ENCODE measurements at places on chromosomes 11 and 22. TPM values are rescaled to one million over a fixed set of nuclear protein-coding genes. Genes with fewer than 3 reads are reported as not detected.

Gene CNTN5
- polyA plus RNA-seq, result 3.0 TPM

Gene SHISAL1
- 15.4 TPM for polyA plus RNA-seq

Gene DGCR6
- 105 TPM for polyA plus RNA-seq

Gene GAB4
- not detected for polyA plus RNA-seq

DNA sequence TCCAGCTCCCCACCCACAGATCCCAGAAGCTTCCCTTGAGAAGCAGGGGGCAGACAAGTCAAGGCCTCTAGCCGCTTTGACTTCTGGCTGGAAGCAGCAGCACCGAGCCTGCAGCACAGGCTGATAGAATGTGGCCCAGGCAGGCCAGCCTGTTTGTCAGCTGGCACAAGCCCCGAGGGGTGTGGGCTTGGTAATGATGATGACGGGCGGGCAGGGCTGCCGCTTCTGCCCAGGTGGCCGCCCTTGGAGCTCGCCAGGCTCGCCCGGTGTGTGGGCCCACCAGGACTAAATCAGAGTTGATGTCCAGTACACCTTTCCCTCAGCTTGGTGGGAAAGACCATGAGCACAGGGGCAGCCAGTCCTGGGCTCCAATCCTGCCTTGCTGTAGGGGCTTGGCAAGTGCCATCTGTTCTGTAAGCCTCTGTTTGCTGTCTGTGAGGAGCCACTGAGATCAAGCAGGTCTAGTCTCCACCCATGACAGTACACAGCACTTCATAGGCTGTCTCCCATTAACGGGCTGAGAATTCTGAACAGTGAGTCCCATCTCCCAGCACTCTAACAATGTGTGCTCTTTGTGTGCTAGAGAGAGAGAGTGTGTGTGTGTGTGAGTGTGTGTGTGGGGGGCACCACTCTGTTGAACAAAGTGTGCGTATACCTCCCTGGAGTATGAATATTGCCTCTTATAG lies 26.8 kb downstream of the MICAL2 start:
- no peak for DNase-seq

GRCh38 chr22:18978506-18978905 lies 42.4 kb upstream of the PRODH start:
- DNase-seq, result no peak

DNA sequence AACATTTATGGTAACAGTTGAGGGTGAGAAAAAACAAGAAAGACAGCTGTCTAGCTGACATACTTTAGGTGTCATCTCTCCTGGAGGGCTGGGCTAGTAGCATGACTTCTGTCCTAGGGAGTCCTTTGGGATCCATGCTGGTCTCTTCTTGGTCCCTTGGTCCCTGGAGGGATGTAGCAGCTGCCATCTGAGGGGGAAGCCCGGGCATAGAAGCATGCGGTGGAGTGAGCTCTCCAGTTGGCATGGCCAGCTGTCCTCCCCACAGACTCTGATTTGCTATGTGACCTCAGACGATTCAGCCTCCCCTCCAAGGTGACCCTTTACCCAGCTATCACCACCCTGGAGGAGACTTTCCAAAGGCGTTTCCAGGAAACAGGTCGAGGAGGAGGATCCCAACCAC lies 28.7 kb downstream of the POU2F3 start:
- DNase-seq, result no peak

GRCh38 chr11:85539029-85539689 lies 88.0 kb downstream of the DLG2 start:
- DNase-seq, result no peak

DNA sequence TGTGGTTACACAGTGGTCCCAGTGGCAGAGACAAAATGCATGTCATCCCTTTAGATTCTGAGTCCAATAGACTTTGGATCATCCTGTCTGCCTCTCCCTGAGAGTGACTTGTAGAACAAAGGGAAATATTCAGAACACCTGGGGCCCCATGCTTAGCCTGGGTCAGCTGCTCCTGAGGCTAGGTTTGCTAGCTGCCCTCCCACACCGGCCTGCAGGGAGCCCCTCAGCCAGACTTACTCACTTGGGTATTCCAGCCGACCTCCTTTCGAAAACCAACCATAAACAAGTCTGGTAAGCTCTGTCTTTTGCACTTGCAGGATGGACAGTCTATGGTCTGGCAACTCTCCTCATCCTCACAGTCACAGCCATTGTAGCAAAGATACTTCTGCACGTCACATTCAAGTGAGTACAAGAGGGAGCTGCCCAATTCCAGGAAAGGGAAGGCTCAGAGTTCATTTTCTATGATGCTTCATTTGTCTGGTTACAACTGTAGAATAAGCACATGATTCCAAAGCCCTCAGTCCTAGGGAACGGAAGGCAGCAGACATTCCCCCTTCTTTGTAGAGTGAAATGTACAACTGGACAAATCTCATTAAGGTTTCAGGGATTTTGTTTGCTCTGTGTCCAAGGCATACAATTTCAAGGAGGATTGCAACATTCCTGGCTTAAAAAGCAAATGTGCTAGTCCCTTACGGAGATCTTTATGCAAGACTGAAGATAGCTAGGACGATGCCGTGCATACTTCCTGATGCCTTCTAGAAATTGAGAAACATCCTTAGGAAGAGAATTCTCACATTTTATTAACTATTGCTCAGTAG lies 65.5 kb upstream of the EMID1 start:
- no peak for DNase-seq

DNA sequence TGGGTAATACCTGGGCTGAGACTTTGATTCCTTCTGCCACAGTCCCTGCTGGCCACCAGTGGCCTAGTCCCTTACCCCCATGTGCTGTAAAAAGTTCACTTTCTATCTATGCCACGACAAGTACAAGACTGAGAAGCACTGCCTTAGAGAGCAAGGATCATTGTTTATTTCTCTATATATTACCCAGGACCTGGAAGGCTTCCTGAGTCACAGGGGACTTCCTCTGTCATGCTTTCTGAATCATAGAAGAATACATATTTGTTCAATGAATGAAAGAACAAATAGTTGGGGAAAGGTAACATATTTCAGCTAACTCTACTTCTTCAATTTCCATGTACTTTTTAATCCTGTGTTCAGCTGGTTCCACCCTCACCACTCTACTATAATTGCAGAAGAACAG lies 5.5 kb upstream of the SYT9 start:
- DNase-seq, result no peak

DNA sequence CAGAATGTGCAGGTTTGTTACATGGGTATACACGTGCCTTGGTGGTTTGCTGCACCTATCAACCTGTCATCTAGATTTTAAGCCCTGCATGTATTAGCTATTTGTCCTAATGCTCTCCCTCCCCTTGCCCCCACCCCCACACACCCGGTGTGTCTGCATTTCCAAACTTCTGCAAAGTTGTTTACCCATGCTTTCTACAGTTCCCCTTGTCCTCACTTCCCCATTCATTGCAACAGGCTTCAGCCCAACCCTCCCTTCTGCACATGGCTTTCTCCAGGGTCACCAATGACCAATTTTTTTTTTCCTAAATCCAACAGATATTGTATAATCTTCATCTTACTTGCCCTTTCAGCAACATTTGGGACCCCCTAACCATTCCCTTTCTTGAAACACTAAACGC lies 32.0 kb upstream of the NUP50 start:
- DNase-seq, result no peak

GRCh38 chr11:11334607-11335006 lies 18.4 kb downstream of the CSNK2A3 start:
- DNase-seq, result no peak

DNA sequence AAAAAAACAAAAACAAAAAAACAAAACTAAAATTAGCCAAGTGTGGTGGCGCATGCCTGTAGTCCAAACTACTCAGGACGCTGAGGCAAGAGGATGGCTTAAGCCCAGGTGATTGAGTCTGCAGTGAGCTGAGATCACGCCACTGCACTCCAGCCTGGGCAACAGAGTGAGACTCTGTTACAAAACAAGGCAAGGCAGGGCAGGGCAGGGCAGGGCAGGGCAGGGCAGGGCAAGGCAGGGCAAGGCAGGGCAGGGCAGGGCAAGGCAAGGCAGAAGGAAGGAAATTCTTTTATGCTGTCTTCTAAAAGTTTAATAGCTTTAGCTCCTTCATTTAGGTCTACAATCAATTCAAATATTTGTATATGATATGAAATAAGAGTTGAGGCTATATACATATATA lies 50.1 kb upstream of the RASSF10 start:
- DNase-seq, result no peak

- DNase-seq, result no peak
Measured at GRCh38 chr11:12289667-12290476, 87.5 kb upstream of the PARVA start.

- no peak for DNase-seq
Measured at GRCh38 chr11:75939992-75940391, 125.0 kb downstream of the UVRAG start.

DNA sequence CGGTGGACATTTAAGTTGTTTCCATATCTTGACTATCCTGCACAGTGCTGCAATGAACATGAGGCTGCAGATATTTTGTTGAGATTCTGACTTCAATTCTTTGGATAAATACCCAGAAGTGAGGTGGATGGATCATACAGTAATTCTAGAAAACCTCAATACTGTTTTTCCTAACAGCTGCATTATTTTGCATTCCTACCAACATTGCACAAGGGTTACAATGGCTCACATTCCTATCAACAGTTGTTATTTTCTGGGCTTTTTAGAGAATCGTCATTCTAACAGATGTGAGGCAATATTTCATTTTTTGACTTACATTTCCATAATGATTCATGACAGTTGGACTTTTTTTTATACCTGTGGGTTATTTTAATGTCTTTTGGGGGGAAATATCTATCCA lies 716.9 kb upstream of the ANO3 start:
- no peak for DNase-seq

DNA sequence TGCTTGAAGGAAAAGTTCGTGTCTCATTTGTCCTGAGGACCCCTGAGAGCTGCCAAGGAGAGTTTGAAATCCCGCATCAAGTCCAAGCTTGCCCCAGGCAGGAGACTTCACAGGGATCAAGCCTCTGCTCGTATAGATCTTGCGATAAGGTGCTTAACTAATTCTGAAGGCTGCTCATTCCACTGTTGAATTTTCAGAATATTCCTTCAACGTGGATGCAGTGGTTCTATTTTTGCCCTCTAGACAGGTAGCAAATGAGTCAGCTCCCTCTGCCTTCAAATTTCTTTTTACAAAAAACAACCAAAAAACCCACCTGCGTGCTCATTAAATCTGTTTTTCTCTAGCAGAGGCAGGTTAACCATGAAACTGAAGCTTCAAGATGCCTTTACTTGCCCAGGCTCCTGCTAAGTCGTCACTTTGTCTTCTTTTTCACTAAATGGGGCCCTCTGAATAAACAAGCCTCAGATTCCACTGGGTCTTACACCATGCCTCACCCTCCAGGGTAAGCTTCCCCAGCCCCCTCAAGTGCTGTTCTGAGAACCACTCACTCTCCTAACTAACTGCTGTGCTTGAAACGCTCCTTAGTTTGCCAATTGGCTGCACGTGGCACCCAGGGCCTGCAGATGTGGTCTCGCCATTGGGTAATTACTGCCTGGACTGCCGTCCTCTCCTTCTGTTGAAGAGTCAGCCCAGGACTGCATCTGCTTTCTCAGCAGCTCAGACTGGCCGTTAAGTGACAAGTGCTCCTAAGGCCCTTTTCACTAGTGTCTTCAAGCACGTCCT lies 105.0 kb downstream of the TRPC6 start:
- DNase-seq, result no peak

DNA sequence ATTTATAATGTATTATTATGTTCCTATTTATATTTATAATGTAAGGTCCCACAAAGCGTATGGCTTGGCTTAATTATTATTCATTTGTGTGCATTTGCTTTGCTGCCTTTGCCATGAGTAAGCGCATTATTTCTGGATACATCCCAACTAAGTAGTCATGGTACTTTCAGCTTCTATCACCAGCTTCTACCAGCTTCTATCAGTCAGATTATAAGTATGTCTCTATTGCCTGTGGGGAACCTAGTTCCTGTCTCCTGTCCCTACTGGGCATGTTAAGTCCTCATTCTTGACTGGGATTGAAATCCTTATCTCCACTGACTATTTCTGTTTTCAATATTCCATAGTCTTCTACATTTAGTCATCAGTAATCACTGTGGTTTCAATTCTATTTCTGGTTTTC lies 33.5 kb upstream of the OR10W1 start:
- no peak for DNase-seq

GRCh38 chr11:65291613-65292012 lies 23.1 kb upstream of the CDC42EP2 start:
- no peak for DNase-seq

DNA sequence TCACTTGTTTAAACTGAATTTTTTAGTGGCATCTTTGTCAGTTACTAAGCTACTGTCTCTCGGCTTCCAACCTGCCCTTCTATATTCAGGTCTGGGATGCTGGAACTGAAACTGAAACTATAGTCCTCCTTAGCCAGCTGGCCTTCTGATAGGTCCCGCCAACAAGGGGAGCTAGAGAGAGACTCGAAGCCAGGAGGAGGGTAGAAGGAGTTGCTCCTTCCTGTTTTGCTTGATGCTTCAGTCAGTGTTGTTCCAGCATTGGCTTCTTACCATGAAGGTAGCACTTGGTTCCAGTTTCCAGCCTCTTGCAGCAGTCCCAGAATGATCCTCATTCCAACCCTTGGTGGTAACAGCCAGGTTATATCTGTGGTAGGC lies 32.9 kb upstream of the HORMAD2 start:
- no peak for DNase-seq

- no peak for DNase-seq
Measured at GRCh38 chr22:31938296-31938695, 6.0 kb upstream of the YWHAH start.

- no peak for DNase-seq
Measured at GRCh38 chr11:23730307-23730998, 766.4 kb upstream of the LUZP2 start.

- no peak for DNase-seq
Measured at GRCh38 chr11:93393386-93393785, 62.8 kb downstream of the DEUP1 start.

GRCh38 chr11:3189196-3189843 lies 24.2 kb upstream of the OSBPL5 start:
- no peak for DNase-seq

- no peak for DNase-seq
Measured at GRCh38 chr22:31350410-31350863, 4.3 kb upstream of the PATZ1 start.

GRCh38 chr11:113289431-113290187 lies 24.8 kb upstream of the TTC12 start:
- peak; percentile 57 for DNase-seq

DNA sequence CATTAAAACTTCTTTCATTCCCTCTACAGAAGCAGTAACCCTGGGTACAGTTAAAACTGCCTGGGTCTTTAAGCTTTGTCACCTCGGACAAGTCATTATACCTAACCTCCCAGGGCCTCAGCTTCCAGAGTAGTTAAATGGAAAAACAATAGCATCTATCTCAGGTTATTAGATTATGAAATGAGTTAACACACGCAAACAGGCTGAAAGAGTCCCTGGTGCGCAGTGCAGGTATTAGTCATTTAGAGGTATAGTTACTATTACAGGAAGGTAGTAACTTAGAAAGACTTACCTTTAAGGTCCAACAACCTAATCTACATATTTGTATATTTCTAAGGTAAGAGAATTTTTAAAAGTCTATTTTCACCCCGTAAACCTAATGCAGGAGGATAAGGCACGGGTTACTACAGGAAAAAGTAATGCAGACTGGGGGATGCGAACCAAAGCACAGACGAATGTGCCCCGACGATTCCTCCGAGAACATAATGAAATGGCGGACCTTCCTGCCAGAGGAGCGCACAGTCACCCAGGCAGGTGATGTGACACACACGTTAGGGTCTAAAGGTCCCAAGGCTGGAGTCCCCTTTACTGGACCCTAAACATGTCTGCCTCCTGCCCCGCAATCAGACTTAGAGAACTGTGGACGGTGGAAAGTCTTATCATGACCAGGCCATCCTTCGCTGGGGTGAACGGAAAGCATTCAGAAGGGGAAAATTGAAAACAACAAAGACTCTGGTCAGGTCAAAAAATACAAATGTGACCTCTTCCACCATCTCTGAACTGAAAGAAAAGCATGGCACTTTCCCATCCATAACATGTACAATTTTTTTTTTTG lies 1.3 kb downstream of the NAP1L4 start:
- no peak for DNase-seq

Data from muscle of arm (tissue), 14 donors.